Ecto neural progenitor cell (in vitro differentiated cells): ENCODE measurements at places on chromosomes 2 and 18.

DNA sequence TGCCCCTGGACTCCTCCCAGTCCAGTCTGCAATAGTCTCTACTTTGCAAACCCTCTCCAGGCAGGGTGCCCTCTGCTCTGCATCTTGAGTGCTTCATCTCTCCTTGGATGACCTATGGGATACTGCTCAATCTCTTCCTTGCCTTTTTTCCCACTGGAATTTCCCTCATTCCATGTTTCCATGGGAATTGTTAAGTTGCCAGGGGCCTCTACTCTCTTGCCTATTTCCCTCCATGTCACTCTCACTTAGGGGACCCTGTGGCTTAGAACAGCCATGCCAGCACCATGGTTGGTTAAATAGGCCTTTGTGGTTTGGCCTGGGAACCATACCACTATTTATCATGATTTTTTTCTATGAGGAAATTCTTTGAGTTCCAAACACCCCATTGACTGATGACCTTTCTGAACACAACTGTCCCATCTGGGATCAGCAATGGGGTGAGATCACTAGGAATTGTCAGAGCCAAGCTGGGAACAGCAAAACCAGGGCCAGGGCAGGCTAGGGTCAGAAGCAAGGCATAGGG lies 91.4 kb upstream of the RBMS1 start:
- no peak for DNase-seq

GRCh38 chr2:8671802-8672201 lies 10.1 kb upstream of the ID2 start:
- DNase-seq: no peak

- DNase-seq: no peak
Observed at GRCh38 chr2:10209406-10209935, 86.9 kb downstream of the RRM2 start.

- DNase-seq: no peak
Observed at GRCh38 chr2:182941919-182942318, 75.5 kb upstream of the FRZB start.

GRCh38 chr2:118431165-118431517 lies 342.9 kb downstream of the INSIG2 start:
- no peak for DNase-seq

- DNase-seq: no peak
Observed at GRCh38 chr2:191597186-191597751, 80.7 kb upstream of the NABP1 start.

- DNase-seq: peak; percentile 62
Observed at GRCh38 chr2:11473659-11474433, 7.9 kb upstream of the E2F6 start.

- no peak for DNase-seq
Observed at GRCh38 chr2:234251326-234252271, 201.1 kb downstream of the SPP2 start.

DNA sequence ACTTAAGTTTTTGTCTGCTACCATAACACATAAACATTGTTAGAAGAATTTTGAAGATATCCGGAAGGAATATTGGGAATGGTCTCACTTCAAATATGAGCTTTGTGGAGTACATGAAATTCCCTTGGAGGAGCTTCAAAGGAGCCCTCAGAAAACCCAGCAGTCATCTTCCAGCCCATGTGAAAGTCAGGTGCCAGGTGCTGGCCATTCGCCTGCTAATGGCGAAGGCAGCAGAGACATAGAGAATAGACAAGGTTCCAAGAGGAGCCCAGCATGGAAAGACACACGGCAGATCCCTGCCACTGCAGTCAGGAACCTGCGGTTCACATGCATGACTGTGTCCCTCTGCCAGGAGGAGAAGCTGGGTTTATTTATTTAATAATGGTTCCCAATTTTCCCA lies 40.0 kb upstream of the EPG5 start:
- DNase-seq: no peak

GRCh38 chr2:196927376-196928225 lies 1.1 kb upstream of the PGAP1 start:
- no peak for DNase-seq

DNA sequence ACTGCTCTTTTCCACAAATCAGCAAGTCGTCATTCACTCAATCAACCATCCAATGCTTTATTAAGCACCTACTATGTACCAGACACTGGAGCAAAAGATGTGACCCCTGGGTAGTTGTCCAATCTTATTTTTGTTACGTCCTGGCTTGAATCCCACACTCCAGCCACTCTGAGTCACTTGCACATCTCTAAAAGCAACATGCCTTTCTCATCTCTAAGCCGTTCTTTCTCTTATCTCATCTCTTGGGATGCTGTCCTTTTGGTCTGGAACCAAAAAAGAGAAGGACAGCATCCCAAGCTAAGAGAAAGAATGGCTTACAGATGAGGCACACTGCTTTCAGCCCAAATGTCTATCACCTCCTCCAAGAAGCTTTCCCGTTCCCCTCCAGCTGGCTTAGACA lies 58.8 kb downstream of the RNF152 start:
- no peak for DNase-seq

- DNase-seq: no peak
Observed at GRCh38 chr18:61993831-61994230, 101.0 kb upstream of the RNF152 start.

DNA sequence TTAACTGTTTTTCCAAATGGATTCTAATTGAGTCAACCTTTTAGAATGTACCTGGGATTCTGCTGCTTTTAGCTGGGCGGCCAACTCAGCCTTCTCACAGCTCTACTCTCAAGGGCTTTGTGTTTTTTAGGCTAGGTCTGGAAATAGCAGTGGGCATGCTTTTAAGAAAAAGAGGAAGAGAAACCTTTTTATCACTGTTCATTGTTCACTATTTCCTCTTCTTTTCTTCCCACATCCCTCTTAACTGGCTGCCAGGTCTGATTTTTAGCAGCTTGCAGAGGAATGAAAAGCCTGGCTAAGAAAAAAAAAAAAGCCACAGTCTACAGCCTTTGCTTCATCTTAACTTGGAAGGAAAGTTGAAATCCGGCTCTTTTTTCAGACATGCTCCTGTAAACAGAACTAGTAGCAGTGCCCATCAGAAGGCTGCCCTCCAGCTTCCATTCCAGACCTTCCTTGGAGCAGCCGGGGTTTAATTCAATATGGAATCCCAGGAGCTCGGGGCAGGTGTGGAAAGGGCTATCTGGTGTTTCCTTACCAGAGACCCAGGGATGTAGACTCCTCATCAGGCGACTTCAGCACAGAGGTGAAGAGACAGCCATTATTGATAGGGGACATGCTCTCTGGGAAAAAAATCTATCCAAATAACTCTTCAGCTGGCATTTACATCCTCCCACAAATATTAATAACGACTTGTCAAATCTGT lies 230.7 kb downstream of the MYO3B start:
- DNase-seq: peak; percentile 50

DNA sequence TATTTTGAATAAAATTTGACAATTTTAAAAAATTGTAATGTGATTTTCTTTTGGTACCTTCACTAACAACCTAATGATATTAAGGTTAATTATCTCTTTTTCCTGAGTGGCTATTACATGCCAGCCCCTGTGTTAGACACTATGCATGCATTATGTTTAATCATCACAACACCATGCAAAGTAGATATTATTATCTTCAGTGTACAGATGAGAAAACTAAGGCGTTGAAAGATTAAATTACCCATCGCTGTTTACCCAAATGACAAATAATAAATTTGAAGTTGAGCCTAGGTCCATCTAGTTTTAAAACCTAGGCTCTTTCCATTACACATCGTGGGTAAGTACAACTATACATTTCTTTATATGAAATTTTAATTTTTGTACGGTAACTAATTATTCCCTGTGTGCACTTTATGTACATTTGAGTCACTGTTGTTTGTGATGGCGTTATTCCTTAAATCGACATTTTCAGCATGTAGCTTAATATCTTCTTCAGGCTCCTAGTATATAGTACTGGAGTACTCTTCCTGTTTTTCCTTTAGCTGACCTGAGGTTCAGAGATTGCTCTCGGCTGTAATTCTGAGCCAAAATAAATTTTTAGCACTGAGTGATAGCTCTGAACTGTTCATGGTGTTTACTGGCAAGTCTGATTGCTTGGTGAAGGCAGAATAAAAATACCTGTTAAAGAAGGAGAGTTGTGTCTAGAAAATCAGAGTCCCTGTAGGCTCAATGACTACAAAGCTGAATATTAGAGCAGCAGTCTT lies 13.9 kb upstream of the MBD2 start:
- DNase-seq: no peak

- no peak for DNase-seq
Observed at GRCh38 chr2:240114233-240114632, 21.9 kb downstream of the COPS9 start.

- no peak for DNase-seq
Observed at GRCh38 chr18:44833786-44834185, 153.1 kb downstream of the SETBP1 start.

DNA sequence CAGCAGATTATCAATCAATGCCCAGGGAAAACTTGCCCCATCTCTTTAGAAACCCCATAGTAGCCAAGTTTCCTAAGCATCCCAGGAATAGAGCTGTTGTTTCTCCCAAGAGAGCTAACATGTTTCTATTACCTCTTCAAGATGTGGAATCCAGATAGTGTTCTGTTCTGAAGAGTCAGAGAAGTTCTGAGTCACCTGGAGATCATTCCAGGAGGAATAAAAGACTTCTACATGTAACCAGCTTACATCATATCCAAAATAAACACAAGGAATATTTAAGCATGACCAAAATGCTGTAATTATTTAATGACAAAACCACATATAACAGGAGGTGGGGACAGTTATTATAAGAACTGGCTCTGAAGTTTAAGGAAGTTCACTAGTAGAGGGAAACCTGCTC lies 51.0 kb upstream of the GORASP2 start:
- DNase-seq: no peak
